Lung (tissue), 17 donors: ENCODE measurements at places on chromosomes 4 and X. TPM values are rescaled to one million over a fixed set of nuclear protein-coding genes. Genes with fewer than 3 reads are reported as not detected.

DNA sequence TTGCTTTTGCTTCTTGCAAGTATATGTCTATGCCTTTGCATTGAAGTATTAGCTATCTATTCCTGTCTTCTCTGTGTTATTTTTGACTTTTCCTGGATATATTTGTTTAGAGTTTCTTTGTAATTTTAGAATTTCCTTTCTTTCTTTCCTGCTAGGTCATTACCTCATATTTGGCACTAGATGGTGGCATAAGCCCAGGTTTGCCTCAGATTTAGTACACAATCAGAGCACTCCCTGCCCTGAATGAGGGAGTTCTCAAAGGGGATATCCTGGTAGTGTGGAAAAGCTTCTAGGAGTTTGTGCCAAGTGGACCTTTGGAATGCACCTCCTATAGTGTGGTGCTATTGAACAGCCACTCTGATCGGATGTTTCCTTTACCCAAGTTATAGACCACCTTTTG, 181.6 kb downstream of the UGT8 start:
- peak; percentile 16 for DNase-seq

DNA sequence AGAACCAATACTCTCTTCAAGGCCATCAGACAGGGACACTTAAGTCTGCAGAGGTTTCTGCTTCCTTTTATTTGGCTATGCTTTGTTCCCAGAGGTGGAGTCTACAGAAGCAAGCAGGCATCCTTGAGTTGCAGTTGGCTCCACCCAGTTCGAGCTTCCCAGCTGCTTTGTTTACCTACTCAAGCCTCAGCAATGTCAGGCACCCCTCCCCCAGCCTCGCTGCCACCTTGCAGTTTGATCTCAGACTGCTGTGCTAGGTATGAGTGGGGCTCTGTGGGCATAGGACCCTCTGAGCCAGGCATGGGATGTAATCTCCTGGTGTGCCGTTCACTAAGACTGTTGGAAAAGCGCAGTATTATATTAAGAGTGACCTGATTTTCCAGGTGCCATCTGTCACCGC, 12.6 kb upstream of the UGT2B15 start:
- DNase-seq = no peak

- no peak for DNase-seq
Observed at GRCh38 chr4:15809058-15809457, 30.9 kb downstream of the CD38 start.

The AREG gene
- 5.3 TPM for polyA plus RNA-seq

The NAA11 gene
- polyA plus RNA-seq = not detected

The MAGEA2 gene
- polyA plus RNA-seq = not detected

The TEX13D gene
- polyA plus RNA-seq = 0.04 TPM

The PHKA1 gene
- polyA plus RNA-seq = 1.1 TPM

The BMX gene
- polyA plus RNA-seq = 1.4 TPM
